ENCODE measurements at places on chromosomes 12 and 14.

DNA sequence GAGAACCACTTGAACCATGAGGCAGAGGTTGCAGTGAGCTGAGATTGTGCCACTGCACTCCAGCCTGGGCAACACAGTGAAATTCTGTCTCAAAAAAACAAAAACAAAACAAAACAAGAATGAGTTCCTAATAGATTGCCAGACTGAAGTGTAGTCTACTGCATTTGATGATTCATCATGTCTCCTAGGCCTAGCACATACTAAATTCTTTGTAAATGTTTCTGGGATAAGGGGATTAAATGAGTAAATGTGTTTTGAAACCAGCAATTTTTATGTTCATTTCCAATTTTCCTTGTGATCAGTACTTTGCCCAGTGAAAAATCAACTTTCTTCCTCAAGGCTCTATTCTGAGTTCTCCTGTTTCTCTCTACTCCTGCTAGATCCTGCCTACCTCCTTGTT lies 2.9 kb upstream of the DYRK2 start:
- H3K4me3 ChIP-seq, result no peak overlapping the region
- no peak for DNase-seq
- H3K27ac ChIP-seq, result no peak overlapping the region

GRCh38 chr12:49671031-49671765 lies 36.0 kb downstream of the FMNL3 start:
- no peaks in the 10 kb centered on the region for H3K27me3 ChIP-seq
- H3K27ac ChIP-seq, result peak overlapping the region; percentile 98
- no peaks in the 10 kb centered on the region for H3K36me3 ChIP-seq
- H3K4me1 ChIP-seq, result peaks cover 96% of the 10 kb centered on the region

DNA sequence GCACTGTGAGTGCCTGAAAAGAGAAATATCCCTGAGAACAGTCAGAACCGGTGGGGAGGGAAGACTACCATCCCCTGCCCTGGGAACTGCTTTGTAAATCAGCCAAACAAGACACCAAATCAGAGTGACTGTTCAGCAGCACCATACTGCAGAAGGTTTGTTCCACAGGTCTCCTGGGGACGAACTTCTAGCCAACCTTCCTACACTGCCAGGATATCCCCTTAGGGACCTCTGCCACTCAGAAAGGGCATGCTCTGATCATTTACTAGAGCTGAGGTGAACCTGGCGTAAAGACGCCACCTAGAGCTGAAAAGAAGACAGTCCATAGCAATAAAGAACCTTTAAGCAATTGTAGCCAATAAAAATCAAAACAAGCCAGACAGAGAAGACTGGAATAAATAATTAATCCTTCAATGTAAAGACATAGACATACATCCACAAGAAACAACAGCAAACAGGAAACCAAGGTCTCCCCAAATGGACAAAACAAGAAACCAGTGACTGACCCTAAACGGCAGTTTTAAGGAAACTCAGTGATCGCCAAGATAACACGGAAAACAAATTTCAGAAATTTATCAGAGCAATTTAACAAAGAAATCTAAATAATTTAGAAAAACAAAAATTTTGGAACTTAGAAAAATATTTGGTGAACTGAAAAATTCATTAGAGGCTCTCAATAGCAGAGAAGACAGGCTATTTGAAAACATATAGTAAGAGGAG lies 228.1 kb upstream of the AMIGO2 start:
- H3K36me3 ChIP-seq, result peaks cover 52% of the 10 kb centered on the region
- H3K4me3 ChIP-seq, result peak overlapping the region; percentile 91
- DNase-seq, result peak; percentile 74
- H3K27ac ChIP-seq, result peak overlapping the region; percentile 98
- H3K4me1 ChIP-seq, result peaks cover 73% of the 10 kb centered on the region

DNA sequence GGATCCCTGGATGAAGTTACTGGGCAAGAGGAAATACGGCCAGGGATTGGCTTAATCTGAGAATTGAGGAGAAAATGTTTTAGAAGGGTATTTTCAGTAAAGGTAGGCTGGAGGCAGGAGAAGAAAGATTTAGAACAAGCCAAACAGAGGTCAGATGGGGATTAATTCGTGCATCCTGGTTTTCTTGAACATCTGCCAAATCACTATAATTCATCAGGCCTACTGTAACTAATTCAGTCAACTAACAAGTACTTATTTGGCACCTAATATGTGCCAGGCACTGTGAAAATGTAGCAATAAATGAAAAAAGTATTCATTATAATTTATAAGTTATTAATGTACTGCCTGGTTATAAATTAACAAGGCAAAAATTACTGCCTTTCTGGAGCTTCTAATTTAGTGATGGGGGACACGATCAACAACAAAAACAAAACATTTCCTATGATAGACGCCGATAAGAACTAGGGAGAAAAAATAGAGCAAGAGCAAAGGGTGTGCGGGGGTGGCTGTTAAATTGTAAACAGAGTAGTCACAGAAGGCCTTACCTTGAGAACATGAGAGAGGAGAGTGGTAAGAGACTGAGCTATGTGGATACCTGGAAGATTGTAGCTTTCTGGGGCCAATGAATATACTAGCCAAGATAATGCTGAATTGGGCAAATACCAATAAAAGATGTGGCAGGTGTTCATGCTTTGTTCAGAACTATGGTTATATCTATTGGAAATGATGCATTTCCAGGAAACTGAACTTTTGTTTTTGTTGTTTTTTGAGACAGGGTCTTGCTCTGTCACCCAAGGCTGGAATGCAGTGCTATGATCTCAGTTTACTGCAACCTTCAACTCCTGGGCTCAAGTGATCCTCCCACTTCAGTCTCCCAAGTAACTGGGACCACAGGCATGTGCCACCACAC lies 34.0 kb downstream of the DUSP16 start:
- H3K27ac ChIP-seq, result peak overlapping the region; percentile 88
- no peak overlapping the region for H3K4me3 ChIP-seq
- DNase-seq, result no peak
- peaks cover 53% of the 10 kb centered on the region for H3K4me1 ChIP-seq

- H3K4me1 ChIP-seq, result no peaks in the 10 kb centered on the region
- no peak overlapping the region for H3K27ac ChIP-seq
- DNase-seq, result no peak
- H3K27me3 ChIP-seq, result no peaks in the 10 kb centered on the region
- no peaks in the 10 kb centered on the region for H3K36me3 ChIP-seq
These were observed 1970.2 kb upstream of the FLRT2 start for GRCh38 chr14:83559721-83560120.

GRCh38 chr12:77362509-77363210 lies 297.3 kb upstream of the E2F7 start:
- no peak for DNase-seq
- no peaks in the 10 kb centered on the region for H3K4me1 ChIP-seq
- no peaks in the 10 kb centered on the region for H3K27me3 ChIP-seq
- H3K4me3 ChIP-seq, result no peak overlapping the region
- no peak overlapping the region for H3K27ac ChIP-seq
- no peaks in the 10 kb centered on the region for H3K36me3 ChIP-seq

DNA sequence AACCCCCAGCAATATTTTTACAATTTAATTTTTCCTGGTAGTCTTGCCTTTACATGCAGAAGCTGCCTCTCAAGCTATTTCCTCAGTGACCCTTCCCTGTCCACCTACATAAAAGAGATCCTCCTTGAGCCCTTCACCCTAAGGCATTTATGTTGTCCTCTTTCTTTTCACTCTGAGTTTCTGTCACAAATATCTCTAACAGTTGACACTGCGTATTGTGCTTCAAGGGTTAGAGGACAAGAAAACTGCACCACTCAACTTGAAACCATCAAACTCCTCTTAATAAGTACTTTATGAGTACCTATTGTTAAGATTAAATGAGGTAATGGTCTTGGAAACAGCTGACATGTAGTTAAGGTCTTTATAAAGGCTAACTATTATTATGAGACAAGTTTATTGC lies 557.7 kb downstream of the TRHDE start:
- H3K4me1 ChIP-seq, result no peaks in the 10 kb centered on the region
- H3K27me3 ChIP-seq, result no peaks in the 10 kb centered on the region
- no peak overlapping the region for H3K27ac ChIP-seq
- no peaks in the 10 kb centered on the region for H3K36me3 ChIP-seq
- no peak overlapping the region for H3K4me3 ChIP-seq
- no peak for DNase-seq

- no peaks in the 10 kb centered on the region for H3K4me1 ChIP-seq
- no peak overlapping the region for H3K27ac ChIP-seq
- H3K27me3 ChIP-seq, result no peaks in the 10 kb centered on the region
- H3K4me3 ChIP-seq, result no peak overlapping the region
These were observed 80.8 kb downstream of the MYRFL start for GRCh38 chr12:69905801-69906200.

DNA sequence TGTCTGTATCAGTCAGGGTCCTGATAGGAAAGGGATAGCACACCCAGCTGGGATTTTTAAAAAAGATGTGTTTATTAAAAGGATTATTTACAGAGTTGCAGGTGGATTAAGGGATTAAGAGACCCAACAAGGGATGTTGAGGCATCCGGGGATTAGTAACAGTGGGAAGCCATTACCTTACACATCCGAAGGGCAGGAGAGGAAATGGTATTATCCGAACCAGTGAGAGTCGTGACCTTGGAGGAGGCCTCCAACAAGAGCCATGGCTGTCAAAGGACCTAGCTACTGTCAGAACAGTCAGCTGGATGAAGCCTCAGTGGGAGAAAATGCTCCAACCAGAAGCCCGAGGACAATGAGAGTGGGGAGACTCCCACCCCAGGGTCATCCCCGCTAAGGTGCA lies 146.3 kb upstream of the KRAS start:
- no peak overlapping the region for H3K27ac ChIP-seq
- no peaks in the 10 kb centered on the region for H3K27me3 ChIP-seq
- no peaks in the 10 kb centered on the region for H3K4me1 ChIP-seq
- no peaks in the 10 kb centered on the region for H3K36me3 ChIP-seq
- no peak for DNase-seq

DNA sequence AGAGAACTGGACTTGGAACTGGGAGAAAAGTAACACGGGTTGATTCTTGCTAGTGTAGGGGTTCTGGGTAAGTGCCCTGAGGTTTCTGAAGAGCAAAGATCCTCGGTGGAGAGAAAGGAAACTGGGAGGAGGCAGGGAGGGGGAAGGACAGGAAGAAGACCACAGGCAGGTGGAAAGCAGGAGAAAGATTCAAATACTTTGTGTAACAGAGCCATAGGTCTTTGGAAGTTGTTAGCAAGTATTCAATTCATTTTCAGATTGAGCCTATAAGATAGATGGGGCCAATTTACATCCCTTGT lies 1.3 kb downstream of the PNP start:
- peaks cover 50% of the 10 kb centered on the region for H3K36me3 ChIP-seq
- H3K4me1 ChIP-seq, result peaks cover 48% of the 10 kb centered on the region
- no peak for DNase-seq
- H3K27ac ChIP-seq, result peak overlapping the region; percentile 97
- no peaks in the 10 kb centered on the region for H3K27me3 ChIP-seq
- H3K4me3 ChIP-seq, result peak overlapping the region; percentile 88

- no peaks in the 10 kb centered on the region for H3K27me3 ChIP-seq
- H3K4me3 ChIP-seq, result peak overlapping the region; percentile 59
- peaks cover 14% of the 10 kb centered on the region for H3K36me3 ChIP-seq
- no peak overlapping the region for H3K27ac ChIP-seq
These were observed 61.3 kb downstream of the CCDC88C start for GRCh38 chr14:91356181-91356763.

GRCh38 chr12:113482334-113482733 lies 10.7 kb upstream of the LHX5 start:
- H3K36me3 ChIP-seq, result no peaks in the 10 kb centered on the region
- no peak overlapping the region for H3K27ac ChIP-seq

Data from activated naive CD4-positive, alpha-beta T cell treated with anti-CD3 and anti-CD28 coated beads for 36 hours (primary cell).